ENCODE measurements at places on chromosomes 16 and 17.

GRCh38 chr16:59173408-59173831, 439.3 kb upstream of the GOT2 start:
- no peak for DNase-seq

- no peak for DNase-seq
These were observed 1.9 kb downstream of the PFN1 start for GRCh38 chr17:4946312-4946976.

DNA sequence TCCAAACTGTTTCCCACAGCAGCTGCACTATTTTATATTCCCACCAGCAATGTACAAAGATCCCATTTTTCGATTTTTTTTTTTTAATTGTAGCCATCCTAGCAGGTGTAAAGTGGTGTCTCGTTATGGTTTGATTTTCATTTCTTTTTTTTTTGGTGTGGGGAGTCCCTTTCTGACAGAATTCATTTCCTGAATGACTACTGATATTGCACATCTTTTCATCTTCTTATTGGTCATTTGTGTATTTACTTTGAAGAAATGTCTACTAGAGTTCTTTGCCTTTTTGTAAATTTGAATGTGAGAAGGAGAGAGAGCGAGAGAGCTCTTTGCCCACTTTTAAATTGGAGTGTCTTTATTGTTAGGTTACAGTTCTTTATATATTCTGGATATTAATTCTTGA, 14.0 kb downstream of the CYB5B start:
- no peak for DNase-seq

DNA sequence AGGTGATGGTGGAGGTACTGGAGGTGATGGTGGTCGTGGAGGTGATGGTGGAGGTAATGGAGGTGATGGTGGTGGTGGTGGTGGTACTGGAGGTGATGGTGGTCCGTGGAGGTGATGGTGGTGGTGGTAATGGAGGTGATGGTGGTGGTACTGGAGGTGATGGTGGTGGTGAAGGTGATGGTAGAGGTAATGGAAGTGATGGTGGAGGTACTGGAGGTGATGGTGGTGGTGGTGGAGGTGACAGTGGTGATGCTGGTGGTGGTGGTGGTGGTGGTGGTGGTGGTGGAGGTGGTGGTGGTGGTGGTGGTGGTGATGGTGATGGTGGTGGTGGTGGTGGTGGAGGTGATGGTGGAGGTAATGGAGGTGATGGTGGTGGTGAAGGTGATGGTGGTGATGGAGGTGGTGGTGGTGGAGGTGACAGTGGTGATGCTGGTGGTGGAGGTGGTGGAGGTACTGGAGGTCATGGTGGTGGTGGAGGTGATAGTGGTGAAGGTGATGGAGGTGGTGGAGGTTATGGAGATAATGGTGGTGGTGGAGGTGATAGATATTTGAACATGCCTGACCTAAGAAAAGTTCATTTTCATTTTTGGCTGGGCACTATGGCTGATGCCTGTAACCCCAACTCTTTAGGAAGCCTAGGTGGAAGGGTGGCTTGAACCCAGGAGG, 55.0 kb downstream of the RNF213 start:
- DNase-seq = no peak
